Gastrocnemius medialis (tissue), 4 donors: ENCODE measurements at places on chromosomes 11 and 22. TPM values are rescaled to one million over a fixed set of nuclear protein-coding genes. Genes with fewer than 3 reads are reported as not detected.

The DKK3 gene
- total RNA-seq: 4.1 TPM

The OR5D13 gene
- not detected for total RNA-seq

The KCNQ1 gene
- total RNA-seq: 0.75 TPM

The ALDH3B2 gene
- total RNA-seq: not detected

The SMIM35 gene
- total RNA-seq: not detected

The OSBP2 gene
- total RNA-seq: 2.8 TPM

The IFITM10 gene
- 3.2 TPM for total RNA-seq

The MYEOV gene
- total RNA-seq: not detected

The USP2 gene
- 31.8 TPM for total RNA-seq

The GCAT gene
- 14.2 TPM for total RNA-seq

The C22orf42 gene
- not detected for total RNA-seq

The FXYD6 gene
- total RNA-seq: 6.4 TPM

The BLID gene
- total RNA-seq: not detected

The DNAJB7 gene
- total RNA-seq: not detected

The TRIM29 gene
- not detected for total RNA-seq

The POTEH gene
- total RNA-seq: not detected

The TIMM8B gene
- total RNA-seq: 74.1 TPM

The PICALM gene
- total RNA-seq: 98.7 TPM

The BEST1 gene
- total RNA-seq: 0.94 TPM

The SORL1 gene
- 2.1 TPM for total RNA-seq

The PIWIL4 gene
- total RNA-seq: 1.4 TPM

The OR10AG1 gene
- not detected for total RNA-seq

The POU2F3 gene
- total RNA-seq: not detected

The SYVN1 gene
- 24.6 TPM for total RNA-seq

The SPDYC gene
- not detected for total RNA-seq

The HRAS gene
- 17.1 TPM for total RNA-seq

The NAALADL1 gene
- 4.0 TPM for total RNA-seq

The ISX gene
- total RNA-seq: not detected

The UPB1 gene
- total RNA-seq: 0.24 TPM

The DENND6B gene
- not detected for total RNA-seq

The SYT12 gene
- 0.64 TPM for total RNA-seq

The SLC22A6 gene
- total RNA-seq: not detected

The CENPM gene
- 1.5 TPM for total RNA-seq

The NTM gene
- 0.69 TPM for total RNA-seq

The EIF4ENIF1 gene
- total RNA-seq: 13.3 TPM

The ART1 gene
- 46.9 TPM for total RNA-seq

The IGF2 gene
- total RNA-seq: 42.4 TPM

The KCNJ5 gene
- total RNA-seq: not detected

The IGSF9B gene
- 0.84 TPM for total RNA-seq

The SAMM50 gene
- 104 TPM for total RNA-seq

The SLC22A25 gene
- not detected for total RNA-seq

The GLYATL2 gene
- not detected for total RNA-seq

The MUC2 gene
- total RNA-seq: 0.90 TPM

The NECTIN1 gene
- total RNA-seq: 0.70 TPM

The OSM gene
- total RNA-seq: not detected

The APLNR gene
- 0.76 TPM for total RNA-seq

The TTC28 gene
- total RNA-seq: 18.1 TPM
